ENCODE measurements at places on chromosomes 6 and 20.

- no peak for DNase-seq
Measured at GRCh38 chr20:54535746-54536145, 60.4 kb downstream of the DOK5 start.

- DNase-seq: no peak
Measured at GRCh38 chr6:44399991-44400390, 12.5 kb downstream of the CDC5L start.

GRCh38 chr6:170173335-170173881 lies 117.5 kb downstream of the DLL1 start:
- DNase-seq: no peak

GRCh38 chr6:122363769-122364483 lies 35.5 kb upstream of the HSF2 start:
- no peak for DNase-seq

DNA sequence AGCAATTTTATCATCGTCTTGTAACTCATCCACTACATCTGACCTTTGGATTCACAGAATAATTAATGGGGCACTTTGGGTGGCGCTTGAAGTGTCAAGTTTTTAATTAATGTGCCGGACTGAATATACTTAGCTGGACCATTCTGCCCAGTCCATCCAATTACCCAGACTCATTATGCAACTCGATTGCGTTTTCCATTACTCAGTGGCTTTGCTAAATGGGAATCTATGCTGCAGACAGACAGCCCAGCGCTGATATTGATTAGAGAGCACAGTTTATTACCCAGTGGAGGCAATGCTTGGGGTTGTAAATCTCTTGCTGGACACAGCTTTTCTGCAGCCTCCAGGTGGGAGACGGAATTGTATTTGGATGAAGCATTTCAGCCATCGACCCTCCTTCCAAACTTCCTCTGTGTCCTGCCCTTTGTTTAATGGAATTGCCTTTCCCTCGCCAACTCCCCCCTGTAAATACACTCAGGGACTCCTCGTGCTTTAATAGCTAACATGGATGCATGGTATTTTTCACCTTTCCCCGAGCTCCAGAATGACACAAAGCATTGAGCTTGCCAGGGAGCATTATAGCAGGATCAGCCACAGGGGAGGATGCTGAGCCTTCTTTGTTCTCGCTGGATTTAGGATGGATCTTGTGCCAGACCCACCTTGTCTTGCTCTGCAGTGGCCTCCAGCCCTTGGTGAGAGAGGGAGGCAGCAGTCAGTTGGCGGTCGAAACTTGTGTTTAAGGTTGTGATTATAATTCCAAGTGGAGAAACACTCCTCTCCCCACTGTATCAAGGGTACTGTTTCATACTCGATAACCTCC lies 59.7 kb downstream of the EDN3 start:
- DNase-seq: no peak

GRCh38 chr20:62219101-62219991 lies 732 bp downstream of the HRH3 start:
- peak; percentile 85 for DNase-seq

DNA sequence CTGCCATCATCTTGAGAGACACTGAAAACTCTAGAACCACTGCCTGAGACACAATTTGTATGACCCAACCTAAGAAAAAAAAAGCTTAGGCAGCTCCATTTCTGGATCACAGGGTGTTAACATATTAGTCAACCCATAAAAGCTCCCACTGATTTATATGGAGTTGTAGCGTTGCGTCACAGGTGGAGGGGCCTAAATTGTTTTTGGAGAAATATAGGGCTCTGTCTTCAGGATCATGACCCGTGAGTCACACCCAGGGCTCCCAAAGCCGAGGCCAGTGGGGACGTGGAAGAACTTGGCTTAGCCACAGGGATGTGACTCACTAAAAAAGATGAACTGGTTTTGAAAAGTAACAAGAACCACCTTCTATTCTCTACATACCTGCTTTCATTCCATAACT lies 116.5 kb upstream of the BMP2 start:
- no peak for DNase-seq

DNA sequence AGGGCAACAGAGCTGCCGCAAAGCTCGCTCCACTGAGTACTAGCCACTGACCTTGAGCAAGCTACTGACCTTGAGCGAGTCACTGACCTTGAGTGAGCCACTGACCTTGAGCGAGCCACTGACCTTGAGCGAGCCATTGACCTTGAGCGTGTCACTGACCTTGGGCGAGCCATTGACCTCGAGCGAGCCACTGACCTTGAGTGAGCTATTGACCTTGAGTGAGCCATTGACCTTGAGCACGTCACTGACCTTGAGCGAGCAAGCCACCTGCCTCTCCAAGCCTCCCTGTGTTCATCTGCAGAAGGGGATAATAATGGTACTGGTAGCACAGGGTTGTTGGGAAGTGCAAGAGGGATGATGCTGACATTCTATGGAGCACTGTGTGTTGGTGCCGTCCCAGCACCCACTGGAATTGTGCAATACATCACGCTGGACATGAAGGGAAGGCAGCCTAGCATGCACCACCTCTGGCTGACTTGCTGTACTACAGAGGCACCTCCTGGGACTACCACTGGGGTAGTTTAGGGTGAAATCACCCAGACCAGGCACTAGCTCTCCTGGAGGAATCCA lies 60.2 kb downstream of the CTCFL start:
- no peak for DNase-seq

DNA sequence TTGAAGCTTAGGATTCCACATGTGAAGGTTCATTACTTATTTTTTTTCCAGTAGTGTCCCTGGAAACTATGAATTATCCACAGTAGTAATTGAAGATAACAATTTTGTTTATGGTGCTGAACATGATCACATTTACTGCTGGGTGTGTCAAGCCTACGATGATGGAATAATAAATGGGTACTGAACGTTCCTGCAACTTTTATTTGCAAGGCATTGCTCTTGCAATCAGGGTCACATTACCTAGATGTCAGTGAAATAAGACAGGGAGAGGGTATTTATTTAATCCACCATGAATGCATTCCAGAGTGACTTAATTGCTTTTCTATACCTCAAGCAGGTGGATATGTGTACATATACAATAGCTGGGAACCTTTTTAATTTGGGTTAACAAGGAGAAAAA lies 27.0 kb upstream of the MLIP start:
- DNase-seq: no peak

DNA sequence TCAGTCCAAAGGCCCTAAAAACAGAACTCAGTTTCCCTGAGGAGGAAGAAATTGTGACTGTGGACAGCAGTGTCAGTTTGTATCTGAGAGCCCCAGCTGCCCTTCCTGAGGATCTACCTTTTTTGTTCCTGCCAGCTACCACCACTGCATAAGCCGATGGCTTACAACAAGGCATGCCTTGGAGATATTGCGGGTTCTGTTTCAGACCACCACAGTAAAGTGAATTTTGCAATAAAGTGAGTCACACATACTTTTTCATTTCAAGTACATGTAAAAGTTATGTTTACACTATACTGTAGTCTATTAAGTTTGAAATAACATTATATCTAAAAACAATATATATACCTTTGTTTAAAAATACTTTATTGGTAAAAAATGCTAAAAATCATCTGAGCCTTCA lies 9.6 kb upstream of the CST3 start:
- DNase-seq: no peak

- DNase-seq: no peak
Measured at GRCh38 chr20:25160897-25161296, 34.6 kb upstream of the ENTPD6 start.

- DNase-seq: no peak
Measured at GRCh38 chr6:13709689-13710551, 1.7 kb downstream of the RANBP9 start.

DNA sequence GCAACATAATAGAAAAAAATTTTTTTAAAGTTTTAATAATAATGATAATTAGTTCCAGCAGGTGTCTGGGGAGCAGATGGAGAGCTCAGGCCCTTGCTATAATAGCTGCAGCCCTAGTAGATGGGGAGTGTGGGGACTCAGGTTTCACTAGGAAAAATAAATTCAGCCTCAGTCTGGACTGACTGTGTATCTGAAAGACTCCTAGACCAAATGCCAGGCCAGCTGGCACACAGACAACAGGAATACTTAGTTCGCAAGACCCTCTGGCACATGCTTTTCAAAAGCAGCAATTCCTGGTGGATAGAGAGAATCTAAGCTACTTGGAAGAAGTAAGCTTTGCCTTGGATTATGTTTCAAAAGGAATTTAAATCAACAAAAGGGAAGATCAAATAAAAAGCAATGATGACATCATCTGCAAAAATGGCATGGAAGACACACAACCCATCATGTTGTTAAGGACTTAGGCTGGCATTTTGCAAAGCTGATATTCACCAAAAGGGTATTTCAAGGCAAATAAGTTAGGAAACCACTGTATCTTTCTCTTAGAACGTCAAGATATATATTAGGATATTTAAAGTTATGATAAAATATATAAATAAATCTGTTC lies 107.8 kb downstream of the RNGTT start:
- peak; percentile 85 for DNase-seq

- no peak for DNase-seq
Measured at GRCh38 chr6:51203504-51203903, 384.8 kb downstream of the TFAP2B start.

- DNase-seq: no peak
Measured at GRCh38 chr20:44704551-44704971, 10.6 kb upstream of the CCN5 start.

GRCh38 chr6:158507174-158507573 lies 52.7 kb upstream of the TMEM181 start:
- no peak for DNase-seq

DNA sequence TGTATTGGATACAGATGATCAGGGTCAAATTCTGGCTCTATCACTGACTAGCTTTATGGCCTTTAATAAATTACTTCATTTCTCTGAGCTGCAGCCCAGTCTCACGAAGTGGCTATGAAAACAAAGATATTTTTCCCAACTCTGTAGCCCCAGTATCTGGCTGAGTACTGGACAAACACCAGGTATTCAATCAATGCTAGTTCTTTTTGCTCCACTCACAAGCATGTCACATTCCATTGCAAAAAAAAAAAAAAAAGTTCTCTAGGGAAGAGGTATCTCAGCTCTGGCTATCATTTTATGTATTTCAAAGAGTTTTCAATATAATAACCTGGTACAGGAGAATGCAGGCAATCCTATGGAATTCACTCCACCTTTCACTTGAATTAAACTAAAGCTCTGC lies 3.1 kb downstream of the CHD6 start:
- DNase-seq: no peak

DNA sequence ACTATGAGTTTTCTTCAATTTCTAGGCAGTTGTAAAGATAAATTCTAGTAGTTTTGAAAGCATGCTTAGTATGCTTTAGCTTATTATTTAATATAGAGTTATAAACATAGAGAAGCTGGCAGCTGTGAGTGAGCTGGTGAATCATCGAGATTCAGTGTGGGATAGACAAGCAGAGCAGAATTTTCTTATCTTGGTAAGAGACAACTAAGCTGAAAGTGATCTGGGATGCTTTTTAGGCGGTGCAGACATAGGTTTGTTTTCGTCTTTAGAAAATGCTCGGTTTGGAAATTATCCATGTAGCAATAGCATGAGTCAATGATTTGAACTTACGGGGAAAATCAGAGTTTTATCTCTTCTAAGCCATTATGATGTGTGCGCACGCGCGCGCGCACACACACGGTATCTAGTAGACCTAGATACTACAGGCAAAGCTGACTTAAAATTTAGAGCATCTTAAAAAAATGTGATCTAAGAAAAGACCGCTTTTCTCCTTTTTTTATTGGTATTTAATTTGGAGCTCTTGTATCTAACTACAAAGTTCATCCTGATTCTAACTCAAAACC lies 128.3 kb upstream of the MAP3K7 start:
- DNase-seq: no peak

- DNase-seq: no peak
Measured at GRCh38 chr20:24672181-24672880, 202.9 kb downstream of the SYNDIG1 start.

DNA sequence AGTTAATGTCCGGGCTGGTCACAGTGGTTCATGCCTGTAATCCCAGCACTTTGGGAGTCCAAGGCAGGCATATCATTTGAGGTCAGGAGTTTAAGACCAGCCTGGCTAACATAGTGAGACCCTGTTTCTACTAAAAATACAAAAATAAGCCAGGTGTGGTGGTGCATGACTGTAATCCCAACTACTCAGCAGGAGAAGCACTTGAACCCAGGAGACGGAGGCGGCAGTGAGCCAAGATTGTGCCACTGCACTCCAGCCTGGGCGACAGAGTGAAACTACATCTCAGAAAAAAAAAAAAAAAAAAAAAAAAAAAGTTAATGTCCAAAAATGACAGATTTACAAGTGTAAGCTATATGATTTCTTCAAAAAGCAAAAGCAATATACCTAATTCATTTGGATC lies 124.9 kb downstream of the CCDC170 start:
- DNase-seq: no peak

GRCh38 chr20:32535953-32536823 lies 48.9 kb downstream of the NOL4L start:
- peak; percentile 93 for DNase-seq

- DNase-seq: no peak
Measured at GRCh38 chr6:128493877-128494276, 26.5 kb downstream of the PTPRK start.

DNA sequence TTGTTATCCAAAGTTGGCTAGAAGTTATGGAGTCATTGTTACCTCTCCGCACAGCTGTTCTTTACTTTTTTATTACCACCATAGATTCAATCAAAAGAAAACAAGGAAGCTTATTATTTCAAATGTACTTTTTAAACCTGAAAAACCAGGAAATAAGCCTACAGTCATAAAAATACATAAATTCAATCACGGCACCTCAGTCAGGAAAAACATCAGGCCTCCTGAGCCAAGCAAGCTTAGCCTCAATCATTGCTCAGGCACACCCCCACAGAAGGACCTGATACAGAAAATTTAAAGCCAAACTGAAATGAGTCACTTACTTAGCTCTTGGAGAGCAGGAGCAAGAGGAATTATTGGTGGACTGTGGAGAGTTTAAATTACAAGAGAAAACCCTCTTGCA lies 44.3 kb downstream of the MARCKS start:
- no peak for DNase-seq

DNA sequence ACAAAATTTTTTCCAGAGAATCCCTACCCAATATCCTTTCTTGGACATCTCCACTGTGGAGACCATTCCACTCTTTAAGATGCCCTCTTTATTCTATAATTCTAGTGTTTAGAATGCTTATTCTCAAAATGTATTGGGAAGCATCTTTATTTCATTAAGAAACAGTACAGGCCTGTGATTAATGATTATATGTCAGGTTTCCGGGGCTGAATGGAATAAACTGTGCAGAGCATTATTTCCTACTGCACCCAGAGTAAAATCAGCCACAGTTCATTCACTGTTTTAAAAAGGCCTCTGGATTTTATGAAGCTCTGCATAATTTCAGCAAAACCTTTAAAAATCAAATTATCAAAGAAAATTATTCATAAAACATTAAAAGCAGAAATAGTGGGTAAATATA lies 42.6 kb downstream of the DSE start:
- no peak for DNase-seq

DNA sequence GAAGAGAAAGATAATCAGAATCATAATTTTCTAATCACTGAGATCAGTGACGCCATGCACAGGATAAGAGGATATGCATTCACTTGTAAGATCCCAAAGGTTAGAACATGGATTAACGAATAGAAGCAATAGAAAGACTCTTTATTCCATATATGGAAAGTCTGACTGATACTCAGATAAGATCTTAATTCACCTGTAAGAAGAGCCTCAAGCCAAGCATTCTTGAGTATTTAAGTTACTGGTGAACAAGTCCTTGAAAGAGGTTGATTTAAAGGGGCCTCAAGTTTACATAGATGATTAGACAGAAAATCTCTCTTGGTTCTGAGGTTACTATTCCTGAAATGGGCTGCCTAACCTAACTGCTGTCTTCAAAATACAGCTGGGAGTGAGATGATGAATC lies 53.8 kb upstream of the MTRF1L start:
- DNase-seq: no peak

GRCh38 chr6:102619585-102619984 lies 1226.1 kb downstream of the GRIK2 start:
- peak; percentile 31 for DNase-seq
